Foreskin keratinocyte (primary cell): ENCODE measurements at places on chromosomes 7 and 10.
A peak's percentile ranks its signal among the peaks of the same experiment; 100 is the strongest.

DNA sequence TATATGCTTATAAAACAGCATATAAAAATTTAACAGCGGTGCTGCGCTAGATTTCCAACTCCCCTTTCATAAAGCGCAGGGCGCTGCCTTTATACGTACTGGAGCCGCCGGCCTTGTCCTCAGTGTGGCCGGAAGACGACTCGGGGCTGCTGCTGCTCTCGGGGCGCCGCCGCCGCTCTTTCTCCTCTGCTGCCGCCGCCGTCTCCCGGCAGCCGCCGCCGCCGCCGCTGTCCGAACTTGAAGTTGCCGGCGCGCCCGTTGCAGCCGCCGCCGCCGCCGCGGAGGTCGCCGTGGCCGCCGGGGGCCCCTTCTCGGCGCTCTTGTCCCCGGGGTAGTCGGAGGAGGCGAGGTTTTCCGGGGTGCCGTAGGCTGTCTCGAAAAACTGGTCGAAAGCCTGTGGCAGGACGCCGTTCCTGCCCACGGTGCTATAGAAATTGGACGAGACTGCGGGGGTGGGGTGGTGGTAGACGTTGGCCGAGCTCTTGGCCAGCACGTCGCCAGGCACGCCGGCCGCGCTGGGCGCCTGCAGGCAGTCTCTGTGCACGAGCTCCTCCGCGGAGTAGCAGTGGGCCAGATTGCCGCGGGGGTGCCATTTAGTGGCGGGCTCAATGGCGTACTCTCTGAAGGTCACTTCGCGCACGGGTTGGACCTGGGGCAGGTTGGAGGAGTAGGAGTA lies 557 bp downstream of the HOXA11 start:
- DNase-seq, result no peak

GRCh38 chr10:35103882-35104281 lies 13.7 kb upstream of the CUL2 start:
- no peak for DNase-seq

DNA sequence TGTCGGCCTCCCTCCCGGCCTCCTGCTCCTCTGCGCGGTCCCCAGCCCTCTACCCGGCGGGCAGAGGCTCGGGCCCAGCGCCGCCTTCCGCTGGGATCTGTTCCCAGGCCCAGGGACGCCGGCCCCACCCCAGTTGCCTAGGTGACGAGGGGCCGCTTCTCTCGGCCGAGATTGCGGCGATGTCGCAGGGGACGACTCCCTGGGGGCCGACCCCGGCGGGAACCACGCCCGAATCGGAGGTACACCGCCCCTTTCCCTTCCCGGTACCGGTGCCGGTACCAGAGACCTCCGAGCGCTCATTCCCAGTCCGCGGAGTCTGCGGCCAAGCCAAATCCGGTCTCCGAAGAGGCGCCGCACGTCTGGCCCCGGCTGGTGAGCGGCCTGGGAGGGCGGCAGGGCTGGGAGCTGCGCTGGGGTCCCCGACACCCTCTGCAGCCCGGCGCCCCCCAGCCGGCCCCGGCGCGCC lies at the start of gene CABCOCO1:
CABCOCO1 (plus strand) TSS at position 136 of the 466 bp plus-strand sequence; CDS start at position 180, 44 bp downstream.
- DNase-seq, result peak; percentile 34

- DNase-seq, result no peak
These were observed 71.1 kb downstream of the STK17A start for GRCh38 chr7:43653891-43654504.
